ENCODE measurements at places on chromosomes 13 and 19. TPM values are rescaled to one million over a fixed set of nuclear protein-coding genes. Genes with fewer than 3 reads are reported as not detected.

The LENG8 gene
- total RNA-seq, result 82.7 TPM

The DCT gene
- not detected for total RNA-seq

The MCF2L gene
- total RNA-seq, result 0.09 TPM

The NLRP8 gene
- not detected for total RNA-seq

The LILRA2 gene
- total RNA-seq, result not detected

The MBD3L2 gene
- total RNA-seq, result not detected

The ARHGAP45 gene
- total RNA-seq, result 2.8 TPM

The HSD17B14 gene
- total RNA-seq, result 13.0 TPM

The LILRB2 gene
- total RNA-seq, result 0.06 TPM

The KLK3 gene
- total RNA-seq, result not detected

The TMEM238 gene
- 7.0 TPM for total RNA-seq

The PEAK3 gene
- 0.05 TPM for total RNA-seq

The SPTBN4 gene
- 0.77 TPM for total RNA-seq

The FGF21 gene
- not detected for total RNA-seq

The OR7A5 gene
- total RNA-seq, result not detected

The PABPC3 gene
- total RNA-seq, result 0.11 TPM

The PINLYP gene
- total RNA-seq, result not detected

The MYO1F gene
- total RNA-seq, result 0.31 TPM

The GARIN5B gene
- 0.14 TPM for total RNA-seq

The CEACAM16 gene
- total RNA-seq, result not detected

The KLK15 gene
- total RNA-seq, result not detected

The ICAM1 gene
- 4.2 TPM for total RNA-seq

The ZNF473 gene
- total RNA-seq, result 10.1 TPM

The F10 gene
- total RNA-seq, result not detected

The LRRC8E gene
- 5.1 TPM for total RNA-seq

The FUT1 gene
- total RNA-seq, result 0.03 TPM

The TLE6 gene
- total RNA-seq, result 5.8 TPM

The KCNRG gene
- 0.71 TPM for total RNA-seq

The PSG11 gene
- total RNA-seq, result not detected
